ENCODE measurements at places on chromosomes 13 and 19.

DNA sequence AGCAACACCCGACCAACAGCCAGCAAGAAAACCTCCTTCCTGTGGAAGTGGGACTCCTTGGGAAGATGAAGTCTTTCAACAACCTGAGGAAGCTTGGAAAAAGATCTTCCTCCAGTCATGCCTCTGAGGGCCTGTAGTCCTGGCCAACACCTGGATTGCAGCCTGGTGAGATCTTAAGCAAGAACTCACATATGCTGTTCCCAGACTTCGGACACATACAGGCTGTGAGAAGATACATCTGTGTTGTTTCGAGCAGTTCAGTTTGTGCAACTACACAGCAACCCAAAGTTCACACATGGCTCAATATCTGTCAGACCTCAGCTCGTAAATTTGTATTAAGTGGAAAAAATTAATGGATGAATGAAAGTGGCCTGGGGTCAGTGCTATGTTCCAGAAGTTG lies 65.1 kb upstream of the UBAC2 start:
- DNase-seq: no peak

- no peak for DNase-seq
Observed at GRCh38 chr13:30364876-30365275, 57.4 kb upstream of the UBE2L5 start.

DNA sequence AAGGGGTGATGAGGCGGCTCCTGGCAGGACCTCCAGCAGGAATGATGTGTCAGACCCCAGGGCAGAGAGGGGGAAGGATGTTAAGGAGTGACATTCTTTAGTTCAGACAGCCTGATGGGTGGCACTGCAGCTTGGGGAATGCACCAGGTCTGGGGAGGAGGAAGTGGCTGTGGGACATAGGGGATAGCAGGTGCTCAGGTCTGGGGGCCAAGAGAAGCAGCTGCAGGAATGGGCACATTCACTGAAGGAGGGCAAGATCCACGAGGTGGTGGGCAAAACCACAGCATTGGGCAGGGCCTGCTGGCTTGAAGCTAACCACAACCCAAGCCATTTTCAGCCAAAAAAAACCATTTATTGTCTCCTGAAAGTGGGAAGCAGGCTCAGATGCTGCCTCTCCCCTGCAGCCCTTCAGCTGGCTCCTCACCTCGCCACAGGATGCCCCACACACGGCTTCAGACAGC lies 26.5 kb downstream of the COMP start:
- DNase-seq: no peak

DNA sequence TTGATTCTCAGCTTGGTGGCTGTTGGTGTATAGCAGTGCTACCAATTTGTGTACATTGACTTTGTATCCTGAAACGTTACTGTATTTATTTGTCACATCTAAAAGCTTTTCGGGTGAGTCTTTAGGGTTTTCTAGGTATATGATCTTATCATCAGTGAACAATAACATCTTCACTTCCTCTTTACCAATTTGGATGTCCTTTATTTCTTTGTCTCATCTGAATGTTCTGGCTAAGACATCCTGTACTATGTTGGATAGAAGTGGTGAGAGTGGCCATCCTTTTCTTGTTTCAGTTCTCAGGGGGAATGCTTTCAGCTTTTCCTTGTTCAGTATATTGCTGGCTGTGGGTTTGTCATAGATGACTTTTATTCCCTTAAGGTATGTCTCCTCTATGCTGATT lies 6.0 kb upstream of the ZNF738 start:
- DNase-seq: no peak

GRCh38 chr13:48648446-48648845 lies 5.3 kb upstream of the CYSLTR2 start:
- no peak for DNase-seq

Data from NCI-H524 treated with DMSO at 0.1 percent for 48 hours (cell line).